ENCODE measurements at places on chromosomes 1 and 21.

- DNase-seq, result no peak
Observed at GRCh38 chr1:228723921-228724320, 11.4 kb upstream of the RHOU start.

DNA sequence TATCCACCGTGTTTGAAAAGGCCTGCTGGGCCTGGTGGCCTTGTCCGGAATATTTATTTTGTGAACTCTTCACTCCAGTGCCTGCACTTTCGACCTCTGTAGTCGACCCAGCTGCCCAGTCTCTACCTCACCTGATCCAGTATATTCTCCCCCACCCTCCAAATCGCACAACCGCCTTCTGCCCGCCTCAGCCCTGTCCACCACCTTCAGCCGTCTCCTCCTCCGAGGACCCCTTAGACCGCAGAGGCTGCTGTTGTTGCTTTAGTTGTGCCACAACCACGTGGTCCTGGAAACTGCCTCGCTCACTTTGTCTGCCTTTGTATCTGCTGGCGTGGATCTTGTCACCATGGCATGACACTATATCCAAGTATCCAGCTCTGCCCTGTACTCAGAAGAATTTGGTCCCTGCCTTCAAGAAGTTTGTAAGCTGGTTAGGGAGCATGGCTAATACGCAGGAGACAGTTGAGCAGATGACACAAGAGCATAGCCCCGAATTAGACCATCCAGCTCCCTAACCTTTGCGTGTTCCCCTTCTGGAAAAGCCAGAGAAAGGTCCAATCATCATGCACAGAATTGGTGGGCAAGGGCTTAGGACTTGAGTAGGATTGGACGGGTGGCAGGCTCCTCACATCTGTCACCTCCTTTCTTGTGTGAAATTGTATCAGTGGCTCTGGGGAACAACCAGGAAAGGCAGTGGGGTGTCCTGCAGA, 1.5 kb downstream of the PHGDH start:
- peak; percentile 11 for DNase-seq

GRCh38 chr1:109816975-109817535, 53.3 kb upstream of the EPS8L3 start:
- DNase-seq, result no peak

GRCh38 chr1:203754455-203754864, 10.5 kb upstream of the LAX1 start:
- DNase-seq, result no peak

GRCh38 chr1:88774151-88774556, 90.1 kb downstream of the PKN2 start:
- DNase-seq, result no peak

DNA sequence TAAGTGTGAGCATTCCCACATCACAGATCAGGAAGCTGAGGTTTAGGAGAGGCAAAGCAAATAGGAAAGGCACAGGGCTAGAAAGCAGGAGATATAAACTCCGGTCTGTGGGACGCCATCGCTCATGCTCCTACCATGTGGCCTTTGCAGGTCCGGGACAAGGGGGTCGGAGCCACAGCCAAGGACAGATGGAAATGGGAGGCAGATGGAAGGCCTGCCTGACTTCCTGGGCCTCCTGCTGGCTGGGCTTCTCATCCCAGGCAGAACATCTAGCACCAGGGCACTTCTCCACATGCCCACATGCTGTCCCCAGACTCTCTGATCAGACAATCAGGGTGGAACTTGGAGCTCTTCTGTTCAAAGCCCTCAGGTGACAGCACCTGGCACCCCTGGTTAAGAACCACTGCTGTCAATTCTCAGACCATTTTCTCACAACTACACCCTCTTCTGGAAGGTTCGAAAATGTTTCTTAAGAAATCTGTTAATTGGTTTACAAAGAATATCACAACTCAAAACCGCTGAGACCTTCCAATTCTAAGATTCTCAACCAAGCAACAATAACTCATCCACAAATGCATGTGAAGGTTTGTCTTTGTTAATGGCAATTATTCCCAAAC, 173.3 kb upstream of the EDN2 start:
- DNase-seq, result no peak

GRCh38 chr1:154846565-154847442, 23.3 kb downstream of the KCNN3 start:
- no peak for DNase-seq

All from T-helper 1 cell (primary cell).